Foreskin fibroblast (primary cell): ENCODE measurements at places on chromosomes 16 and 17.

DNA sequence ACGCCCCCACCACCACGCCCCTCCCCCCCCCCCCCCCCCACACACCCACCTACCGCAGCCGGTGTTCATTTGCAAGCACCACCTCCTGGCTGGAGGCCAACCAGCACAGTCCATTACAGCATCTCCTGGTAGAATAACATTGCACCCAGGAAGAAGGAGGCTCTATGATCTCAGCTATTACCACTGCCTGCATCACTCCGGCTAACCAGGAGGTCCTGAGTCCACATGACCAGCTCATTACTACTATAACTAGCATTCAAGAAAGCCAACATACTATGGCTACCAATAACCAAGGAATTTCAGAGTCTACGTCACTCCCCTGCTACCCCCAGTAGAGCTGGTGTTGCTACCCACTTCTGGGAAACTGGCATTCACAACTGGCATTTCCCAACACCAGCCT is 81.1 kb upstream of the ALOX12 start:
- peak; percentile 27 for DNase-seq

- DNase-seq = no peak
These were observed 23.5 kb downstream of the RDM1 start for GRCh38 chr17:35906926-35907637.

- no peak for DNase-seq
These were observed 49.8 kb upstream of the METRNL start for GRCh38 chr17:83029571-83029970.

GRCh38 chr16:58222532-58223316 is 24.8 kb upstream of the CSNK2A2 start:
- DNase-seq = peak; percentile 53

GRCh38 chr16:24978370-24978914 is 36.7 kb downstream of the ARHGAP17 start:
- DNase-seq = no peak

DNA sequence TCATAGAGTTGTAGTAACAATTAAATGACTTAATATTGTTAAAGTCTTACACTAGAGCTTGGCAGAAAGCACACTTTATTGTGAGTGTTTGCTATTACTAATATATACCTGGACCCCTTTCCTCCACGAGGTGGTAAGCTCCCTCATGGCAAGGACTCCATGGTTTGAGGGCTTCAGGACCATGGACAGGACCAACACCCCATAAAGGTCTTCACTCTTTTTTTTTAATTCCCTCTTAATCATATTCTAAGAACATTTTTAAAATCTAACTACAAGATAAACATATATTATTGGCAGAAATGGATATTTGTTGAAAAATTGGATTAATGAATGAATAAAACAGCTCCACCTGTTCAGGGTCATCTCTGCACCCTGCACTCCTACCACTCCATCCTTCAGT is 154.5 kb downstream of the CBLN1 start:
- no peak for DNase-seq

DNA sequence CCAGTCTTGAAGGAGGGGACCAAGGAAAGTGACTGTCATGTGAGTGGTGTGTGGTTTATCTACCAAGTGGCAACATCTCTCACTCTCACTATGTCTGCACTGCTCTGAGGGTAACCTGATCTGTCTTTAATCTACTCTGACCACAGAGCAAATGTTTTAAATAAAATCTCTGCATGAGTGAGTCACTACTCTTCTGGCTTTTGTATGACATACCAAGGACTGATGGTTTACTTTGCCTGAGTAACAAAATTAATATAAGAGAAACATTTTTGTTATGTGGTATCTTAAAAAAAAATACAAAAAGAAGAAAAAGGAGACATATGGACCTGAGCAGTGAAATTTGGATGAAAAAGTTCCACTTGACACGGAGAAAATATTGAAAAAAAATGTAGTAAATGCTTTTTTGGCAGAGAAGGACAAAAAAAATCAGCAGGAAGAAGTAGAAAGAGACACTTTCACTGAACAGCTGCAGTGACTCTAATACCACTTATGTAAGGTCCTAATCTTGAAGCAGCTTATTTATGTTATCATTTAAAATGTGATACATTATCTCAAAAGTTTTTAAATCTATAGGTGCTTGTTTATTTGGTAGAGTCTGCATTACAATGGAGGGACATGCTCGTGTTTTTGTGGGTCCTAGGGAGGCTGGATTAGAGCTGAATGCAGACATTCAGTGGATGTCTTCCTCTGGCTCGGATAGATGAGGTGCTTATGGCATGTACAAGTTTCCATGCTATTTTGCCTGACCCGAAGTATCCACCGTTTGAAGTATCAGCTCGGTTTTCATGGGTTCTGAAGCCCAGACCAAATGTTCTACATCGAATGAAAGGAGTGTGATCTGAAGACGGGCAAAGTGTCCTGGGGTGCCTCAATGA is 240.7 kb downstream of the MAP2K6 start:
- DNase-seq = peak; percentile 85

- no peak for DNase-seq
These were observed 5.2 kb downstream of the EPN2 start for GRCh38 chr17:19242323-19242722.

- DNase-seq = peak; percentile 32
These were observed 175.8 kb downstream of the NPIPB11 start for GRCh38 chr16:29230671-29231096.

- DNase-seq = no peak
These were observed 11.8 kb downstream of the HASPIN start for GRCh38 chr17:3735515-3735914.

GRCh38 chr17:68184141-68184571 is 63.7 kb upstream of the AMZ2 start:
- DNase-seq = no peak

- no peak for DNase-seq
These were observed 1.4 kb downstream of the PAQR4 start for GRCh38 chr16:2970563-2970962.

DNA sequence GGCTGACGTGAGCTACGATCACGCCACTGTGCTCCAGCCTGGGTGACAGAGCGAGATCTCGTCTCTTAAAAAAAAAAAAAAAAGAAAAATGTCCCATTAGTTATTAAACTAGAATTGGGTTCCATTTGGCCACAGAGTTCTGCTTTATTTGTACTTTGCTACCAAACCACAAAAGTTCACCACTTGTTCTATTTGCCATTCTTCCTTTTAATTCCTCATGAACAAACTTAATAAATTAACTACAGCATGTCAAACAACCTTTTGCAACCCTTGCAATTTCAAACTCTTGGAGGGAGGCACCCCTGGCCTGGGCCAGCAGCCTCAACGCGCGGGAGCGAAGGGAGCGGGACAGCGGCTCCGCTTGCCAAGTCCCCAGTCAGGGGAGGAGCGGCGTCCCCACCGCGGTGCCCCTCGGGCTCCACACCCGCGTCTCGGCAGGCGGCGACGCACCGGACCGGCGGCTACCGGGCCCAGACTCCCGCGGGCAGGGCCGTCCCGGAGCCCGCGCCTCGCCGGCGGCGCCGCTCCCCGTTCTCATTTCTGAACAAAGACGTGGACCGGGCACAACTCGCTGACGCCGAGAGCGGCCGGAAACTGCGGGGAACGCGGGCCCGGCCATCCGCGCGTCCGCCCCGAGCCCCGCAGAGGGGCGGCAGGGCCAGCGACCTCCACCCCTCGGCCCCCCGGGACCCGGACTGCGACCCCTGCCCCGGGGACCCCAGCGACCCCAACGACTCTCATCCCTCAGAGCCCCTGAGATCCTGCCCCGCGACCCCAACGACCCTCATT is 775 bp downstream of the CYTH1 start:
- DNase-seq = no peak

DNA sequence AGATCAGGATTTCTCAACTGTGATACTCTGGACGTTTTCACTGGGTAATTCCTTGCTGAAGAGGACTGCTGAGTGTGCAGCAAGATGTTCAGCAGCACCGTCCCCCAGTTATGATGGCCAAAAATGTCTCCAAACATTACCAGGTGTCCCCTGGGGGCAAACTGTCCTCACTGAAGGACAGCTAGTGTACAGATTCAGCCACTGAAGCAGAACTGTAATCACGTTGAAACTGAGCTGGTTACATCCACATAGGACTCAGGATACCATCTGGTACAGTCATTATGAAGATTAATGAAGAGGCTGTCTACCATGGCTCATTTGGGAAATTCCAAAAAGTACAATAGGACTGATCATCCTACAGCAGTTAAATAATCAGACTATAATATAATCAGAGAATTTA is 43.3 kb upstream of the GINS3 start:
- DNase-seq = no peak

DNA sequence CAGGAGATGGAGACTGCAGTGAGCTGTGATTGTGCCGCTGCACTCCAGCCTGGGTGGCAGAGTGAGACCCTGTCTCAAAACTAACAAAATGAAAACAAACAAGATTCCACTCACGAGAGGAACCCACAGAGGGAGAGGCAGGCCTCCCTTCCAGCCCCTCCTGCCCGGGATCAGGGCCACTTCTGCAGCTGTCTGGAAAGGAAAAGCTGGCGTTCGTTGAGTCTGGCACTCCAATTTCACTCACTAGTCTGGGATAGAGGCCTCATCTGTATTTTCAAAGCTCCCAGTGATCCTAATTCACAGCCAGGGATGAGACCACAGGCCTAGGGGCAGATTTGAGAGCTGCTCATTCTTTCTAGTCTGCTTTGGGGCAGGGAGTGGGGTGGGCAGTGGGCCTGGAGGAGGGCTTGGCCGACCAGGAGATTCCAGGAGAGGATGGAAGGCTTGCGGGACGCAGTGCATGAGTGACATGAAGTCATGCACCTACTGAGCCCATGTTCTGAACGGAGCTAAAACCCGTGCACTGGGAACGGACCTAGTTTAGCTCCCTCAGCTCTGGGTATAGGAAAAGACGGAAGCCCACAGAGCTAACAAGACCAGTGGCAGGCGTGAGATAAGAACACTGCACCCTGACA is 54.0 kb downstream of the COTL1 start:
- no peak for DNase-seq

DNA sequence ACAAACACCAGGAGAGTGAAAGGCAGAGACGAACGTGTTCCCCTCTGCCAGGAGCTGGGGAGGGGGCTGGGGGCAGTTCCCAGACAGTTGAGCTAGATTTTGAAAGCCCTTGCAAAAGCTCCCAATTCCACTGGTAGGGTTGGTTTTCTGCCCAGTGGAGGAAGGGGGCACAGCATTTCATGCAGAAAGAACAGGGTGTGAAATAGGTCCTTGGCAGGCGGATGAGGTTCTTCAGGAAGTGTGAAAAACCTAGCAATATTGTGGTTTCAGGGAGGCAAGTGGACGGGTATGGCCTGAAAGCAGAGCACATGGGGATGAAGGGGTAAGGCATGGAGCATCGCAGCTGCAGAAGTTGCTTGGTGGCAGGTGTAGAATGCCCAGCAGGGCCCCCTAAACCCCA is 248.3 kb downstream of the KATNIP start:
- DNase-seq = no peak

- no peak for DNase-seq
These were observed 11.8 kb downstream of the TTYH2 start for GRCh38 chr17:74224959-74225725.

GRCh38 chr16:80191928-80192327 is 348.9 kb upstream of the DYNLRB2 start:
- DNase-seq = no peak

DNA sequence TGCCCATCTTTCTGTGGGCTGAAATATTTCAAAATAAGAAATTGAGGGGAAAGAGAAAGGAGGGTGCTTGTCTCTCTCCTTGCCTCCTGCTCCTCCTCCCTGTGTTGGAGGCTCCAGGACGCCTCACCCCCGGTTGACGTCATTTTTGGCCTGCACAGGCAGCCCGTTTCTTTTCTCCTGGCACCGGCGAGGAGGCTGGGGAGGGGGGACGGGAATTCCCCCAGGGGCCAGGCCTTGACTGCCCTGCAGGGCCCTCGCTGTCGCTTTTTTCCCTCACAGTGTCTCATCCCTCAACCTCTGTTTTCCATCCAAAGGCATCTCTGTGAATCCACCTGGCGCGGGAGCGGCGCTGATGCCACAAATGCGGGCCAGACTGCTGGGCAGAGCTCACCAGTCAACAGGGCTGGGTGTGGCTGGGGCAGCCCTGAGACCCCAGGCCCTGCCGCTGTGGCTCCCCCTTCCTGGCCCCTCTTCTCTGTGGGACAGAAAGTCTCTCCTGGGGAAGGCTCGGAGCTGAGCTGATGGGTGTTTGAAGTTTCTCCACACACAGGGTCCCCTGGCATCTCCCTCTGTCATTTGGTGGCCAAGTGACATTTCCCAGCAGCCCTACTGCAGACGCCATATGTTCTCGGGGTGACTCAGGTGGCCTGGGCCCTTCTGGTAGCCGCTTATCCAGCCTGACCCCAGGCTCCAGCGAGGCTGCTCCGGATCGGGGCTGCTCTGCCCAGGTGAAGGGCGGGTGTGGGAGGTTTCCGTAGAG is 16.0 kb downstream of the CENPX start:
- DNase-seq = peak; percentile 76

- DNase-seq = no peak
These were observed 2.3 kb upstream of the MED24 start for GRCh38 chr17:40056379-40057015.

DNA sequence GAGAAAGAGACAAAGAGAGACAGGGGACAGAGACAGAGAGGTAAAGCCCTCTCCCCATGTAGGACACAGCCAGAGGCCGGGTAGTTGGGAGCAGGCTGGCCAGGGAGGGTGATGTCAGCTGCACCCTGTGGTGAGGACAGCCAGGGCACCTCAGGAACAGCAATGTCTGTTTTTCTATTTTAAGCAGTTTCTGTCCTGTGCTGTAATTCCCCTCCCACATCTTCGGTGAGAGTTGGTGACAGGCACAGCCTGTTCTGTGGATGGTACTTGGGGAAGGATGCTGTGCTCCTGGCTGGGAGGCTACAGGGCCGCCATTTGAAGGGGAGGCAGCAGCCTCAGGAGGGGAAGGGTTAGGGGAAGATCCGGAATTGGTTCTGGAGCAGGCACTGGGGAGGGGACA is 163.5 kb downstream of the SDK2 start:
- DNase-seq = no peak

DNA sequence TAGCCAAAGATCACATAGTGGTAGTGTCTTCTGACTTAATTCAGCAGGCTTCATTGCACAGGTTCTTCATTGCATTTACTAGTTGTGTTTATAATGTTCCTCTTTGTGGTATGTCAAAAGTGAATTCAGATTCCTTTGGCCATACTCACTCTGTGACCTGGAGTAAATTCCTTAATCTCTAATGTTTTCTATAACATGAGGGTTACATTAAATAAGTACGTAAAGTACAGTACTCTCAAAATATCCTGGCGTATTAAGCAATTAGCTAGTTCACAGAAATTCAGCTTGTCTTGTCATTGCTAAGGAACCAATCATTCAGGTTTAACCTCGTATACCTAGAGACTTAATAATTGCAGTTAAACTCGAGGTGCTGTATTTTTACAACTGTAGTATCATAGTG is 4.2 kb downstream of the RPS6KB1 start:
- DNase-seq = peak; percentile 44

GRCh38 chr16:12796498-12796897 is 7.2 kb downstream of the CPPED1 start:
- DNase-seq = no peak

- no peak for DNase-seq
These were observed 2.7 kb downstream of the CBX4 start for GRCh38 chr17:79836510-79836971.
